ENCODE measurements at places on chromosomes 4 and X.

- no peak for DNase-seq
Measured at GRCh38 chrX:124033821-124034220, 72.3 kb downstream of the STAG2 start.

DNA sequence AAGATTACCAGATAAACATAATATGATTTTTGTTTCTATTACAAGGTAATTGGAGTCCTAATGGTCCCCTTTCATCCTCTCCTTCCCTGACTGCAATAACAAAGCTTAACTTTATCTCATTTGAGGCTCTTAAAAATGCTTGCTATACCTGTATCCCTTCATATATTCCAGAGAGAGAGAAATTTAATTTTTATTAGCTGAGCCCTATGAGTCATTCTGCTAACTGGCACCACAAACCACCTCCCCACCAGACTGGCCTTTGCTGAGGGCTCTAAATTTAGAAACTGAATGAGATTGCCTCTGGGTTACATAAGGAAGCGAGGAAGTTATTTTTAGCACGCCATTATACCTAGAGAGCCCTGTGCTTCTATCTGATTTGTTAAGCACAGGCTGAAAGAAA is 27.4 kb downstream of the CBLL2 start:
- no peak for DNase-seq

GRCh38 chr4:66169341-66169740 is 499.1 kb upstream of the EPHA5 start:
- DNase-seq = no peak

- DNase-seq = no peak
Measured at GRCh38 chrX:1076871-1077651, 135.4 kb downstream of the CRLF2 start.

GRCh38 chr4:57668621-57669020 is 558.4 kb upstream of the IGFBP7 start:
- no peak for DNase-seq

All from stimulated activated CD8-positive, alpha-beta memory T cell treated with anti-CD3 and anti-CD28 coated beads, Interleukin-2, amount 100 ng/mL, for 1 hour (primary cell).